ENCODE measurements at places on chromosomes 16 and 17. TPM values are rescaled to one million over a fixed set of nuclear protein-coding genes. Genes with fewer than 3 reads are reported as not detected.

ZKSCAN2 gene
- 2.7 TPM for total RNA-seq

IGF2BP1 gene
- 16.0 TPM for total RNA-seq

DNA sequence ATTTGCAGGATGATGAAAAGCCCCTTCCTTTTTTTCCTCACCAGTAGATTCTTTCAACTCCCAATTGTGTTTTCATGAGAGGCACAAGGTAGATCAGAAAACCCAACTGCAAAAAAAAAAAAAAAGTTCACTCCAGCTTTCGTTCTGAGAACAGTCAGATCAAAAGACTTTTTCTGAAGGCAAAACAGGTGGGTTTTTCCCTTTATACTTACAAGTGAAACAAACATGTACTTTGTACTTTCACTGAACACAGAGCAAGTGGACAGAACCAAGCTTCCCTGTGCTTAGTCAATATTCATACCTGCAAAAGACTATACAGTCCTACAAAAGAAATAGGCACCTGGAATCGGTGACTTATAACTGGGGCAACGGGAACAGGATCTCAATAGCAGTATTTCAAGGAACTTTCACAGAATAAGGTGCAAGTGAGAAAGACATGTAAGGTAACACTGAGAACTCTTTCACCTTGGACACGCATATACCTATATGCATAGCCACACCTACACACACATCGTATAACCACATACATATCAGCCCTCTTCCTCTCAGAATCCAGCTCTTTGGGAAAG, 54.1 kb downstream of the TOX3 start:
- no peak for DNase-seq

GRCh38 chr16:468068-468821, 42.8 kb downstream of the RAB11FIP3 start:
- no peak for DNase-seq

- peak; percentile 67 for DNase-seq
Observed at GRCh38 chr16:10080051-10080772, 102.0 kb downstream of the GRIN2A start.

GRCh38 chr17:77795685-77796084, 162.8 kb upstream of the TNRC6C start:
- DNase-seq, result no peak

GRCh38 chr17:7356072-7356549, 1.2 kb downstream of the TMEM95 start:
- DNase-seq, result peak; percentile 77

- DNase-seq, result peak; percentile 33
Observed at GRCh38 chr17:8947201-8947600, 18.3 kb downstream of the PIK3R5 start.

GRCh38 chr16:11253009-11253994, 2.7 kb downstream of the SOCS1 start:
- DNase-seq, result no peak

- no peak for DNase-seq
Observed at GRCh38 chr16:71230122-71230845, at the start of gene HYDIN. Gene HYDIN, minus strand, starts transcription at chr16:71230722. Its CDS starts 43,827 bp downstream, at chr16:71186895.

YBX2 gene
- total RNA-seq, result 1.1 TPM

GRCh38 chr17:42989726-42990652, 8.2 kb upstream of the RPL27 start:
- DNase-seq, result no peak

TMEM238L gene
- total RNA-seq, result not detected

- DNase-seq, result peak; percentile 87
Observed at GRCh38 chr16:3305109-3306068, at the start of the genes TIGD7 and ZNF75A. Gene TIGD7, minus strand, starts transcription at chr16:3305430. Its CDS starts 4,816 bp downstream, at chr16:3300614. Gene ZNF75A, plus strand, starts transcription at chr16:3305497. Its CDS starts 2,932 bp downstream, at chr16:3308429.

- DNase-seq, result no peak
Observed at GRCh38 chr17:4262703-4263102, 1.1 kb downstream of the ANKFY1 start.

GRCh38 chr17:79842136-79842655, 3.0 kb upstream of the CBX4 start:
- DNase-seq, result no peak

DNA sequence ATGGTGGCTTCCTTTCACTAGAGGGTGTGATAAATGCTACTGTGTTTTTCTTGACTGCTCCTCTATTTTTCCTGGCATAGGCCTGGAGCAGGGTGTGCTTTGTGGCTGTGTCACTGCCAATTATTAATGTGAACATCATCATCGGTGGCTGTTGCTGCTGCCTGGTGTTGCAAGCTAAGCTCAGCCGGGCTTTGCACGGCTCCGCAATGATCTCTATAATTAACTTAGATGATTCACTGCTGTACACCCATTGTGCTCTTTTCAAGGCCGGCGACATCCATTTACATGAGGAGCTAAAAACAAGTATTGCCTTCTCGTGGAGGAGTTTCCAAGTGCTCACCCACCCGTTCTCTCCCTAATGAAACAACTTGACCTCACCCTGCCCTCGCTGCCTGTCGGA, 160.1 kb upstream of the IRX3 start:
- DNase-seq, result peak; percentile 78

GRCh38 chr17:77748436-77748835, 210.1 kb upstream of the TNRC6C start:
- DNase-seq, result no peak

CDRT15L2 gene
- not detected for total RNA-seq

DNA sequence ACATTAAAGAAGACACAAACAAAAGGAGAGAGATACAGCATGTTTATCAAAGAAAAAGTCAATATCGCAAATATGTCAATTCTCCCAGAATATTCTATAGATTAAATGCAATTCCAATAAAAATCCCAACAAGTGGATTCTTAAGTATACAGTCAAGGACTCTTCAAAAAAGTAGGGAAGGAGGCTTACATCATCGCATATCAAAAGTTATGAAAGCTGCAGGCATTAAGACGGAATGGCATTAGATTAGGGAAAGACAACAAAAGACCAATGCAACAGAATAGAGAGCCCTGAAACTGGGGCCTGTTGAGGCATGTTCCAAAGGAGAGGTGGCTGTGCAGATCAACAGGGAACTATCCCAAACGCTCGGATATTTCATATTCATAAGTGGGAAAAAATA, 76.0 kb downstream of the MARCHF10 start:
- no peak for DNase-seq

SLC13A5 gene
- total RNA-seq, result not detected

- DNase-seq, result no peak
Observed at GRCh38 chr17:77119668-77120301, 21.0 kb upstream of the SEC14L1 start.

GRCh38 chr17:7479213-7480088, at the start of gene ZBTB4:
Gene ZBTB4, minus strand, starts transcription at chr17:7479631. Its CDS starts 12,830 bp downstream, at chr17:7466801.
- DNase-seq, result no peak

DNA sequence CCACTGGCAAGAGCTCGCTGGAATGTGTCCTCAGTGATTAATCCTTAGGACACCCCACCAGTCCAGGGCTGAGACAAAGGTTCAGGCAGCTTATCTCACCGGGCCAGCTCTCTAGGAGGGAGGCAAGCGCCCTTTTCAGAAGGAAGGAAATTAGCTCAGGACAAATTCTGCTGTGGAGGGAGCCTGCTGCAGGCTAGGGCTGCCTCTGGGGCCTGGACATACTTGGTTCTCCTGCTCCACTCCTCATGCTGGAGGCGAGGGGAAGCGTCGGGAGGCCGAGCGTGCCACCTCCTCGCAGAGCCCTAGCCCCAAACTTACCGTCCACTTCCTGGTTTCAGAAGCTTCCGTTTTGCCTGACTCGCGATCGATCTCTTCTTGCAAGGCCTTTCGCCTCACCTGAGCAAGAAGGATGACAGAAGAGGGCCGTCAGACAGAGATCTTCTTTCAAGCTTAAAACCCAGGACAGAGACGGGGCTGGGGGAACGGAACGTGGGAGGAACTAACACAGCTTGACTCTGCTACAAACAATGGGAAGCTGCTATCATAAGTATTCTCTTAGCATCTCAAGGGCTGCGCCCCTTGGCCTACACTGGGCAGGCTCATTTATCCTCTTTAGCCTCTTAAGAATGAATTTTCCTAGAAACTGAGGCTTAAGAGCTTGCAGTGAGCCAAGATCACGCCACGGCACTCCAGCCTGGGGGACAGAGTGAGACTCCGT, 7.7 kb downstream of the KNOP1 start:
- DNase-seq, result no peak

- peak; percentile 82 for DNase-seq
Observed at GRCh38 chr16:15811481-15812400, 45.1 kb downstream of the MYH11 start.

- peak; percentile 41 for DNase-seq
Observed at GRCh38 chr16:4116325-4117249, at the start of gene ADCY9. Gene ADCY9, minus strand, starts transcription at chr16:4116442. Its CDS starts 1,000 bp downstream, at chr16:4115442.

DNA sequence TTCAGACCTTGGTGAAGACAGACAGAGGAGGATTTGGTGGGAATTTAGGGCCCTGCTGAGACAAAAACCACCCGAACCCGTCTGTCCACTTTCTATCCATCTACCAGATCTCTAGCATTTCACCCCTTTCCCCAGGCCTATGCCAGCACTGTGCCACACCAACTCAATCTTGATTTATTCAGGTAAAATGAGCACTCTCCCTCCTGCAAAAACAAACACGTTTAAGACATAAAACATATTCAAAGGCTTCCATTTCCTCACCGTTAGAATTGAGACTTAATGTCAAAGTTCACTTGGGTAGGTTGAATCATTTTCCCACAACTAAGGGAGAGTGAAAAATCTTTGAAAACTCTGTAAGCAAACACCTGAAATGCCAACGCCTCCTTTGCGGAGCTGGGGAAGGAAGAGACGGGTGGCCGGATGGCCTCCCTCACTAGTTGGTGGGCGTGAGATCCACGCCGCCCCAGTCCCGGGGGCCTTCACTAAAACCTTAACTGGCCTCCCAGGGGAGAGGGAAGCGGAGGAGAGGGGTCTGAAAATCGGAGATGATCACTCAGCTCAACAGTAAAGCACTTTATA, 862 bp downstream of the DCAKD start:
- DNase-seq, result peak; percentile 19
